ENCODE measurements at places on chromosomes 16 and 17. TPM values are rescaled to one million over a fixed set of nuclear protein-coding genes. Genes with fewer than 3 reads are reported as not detected.

DNA sequence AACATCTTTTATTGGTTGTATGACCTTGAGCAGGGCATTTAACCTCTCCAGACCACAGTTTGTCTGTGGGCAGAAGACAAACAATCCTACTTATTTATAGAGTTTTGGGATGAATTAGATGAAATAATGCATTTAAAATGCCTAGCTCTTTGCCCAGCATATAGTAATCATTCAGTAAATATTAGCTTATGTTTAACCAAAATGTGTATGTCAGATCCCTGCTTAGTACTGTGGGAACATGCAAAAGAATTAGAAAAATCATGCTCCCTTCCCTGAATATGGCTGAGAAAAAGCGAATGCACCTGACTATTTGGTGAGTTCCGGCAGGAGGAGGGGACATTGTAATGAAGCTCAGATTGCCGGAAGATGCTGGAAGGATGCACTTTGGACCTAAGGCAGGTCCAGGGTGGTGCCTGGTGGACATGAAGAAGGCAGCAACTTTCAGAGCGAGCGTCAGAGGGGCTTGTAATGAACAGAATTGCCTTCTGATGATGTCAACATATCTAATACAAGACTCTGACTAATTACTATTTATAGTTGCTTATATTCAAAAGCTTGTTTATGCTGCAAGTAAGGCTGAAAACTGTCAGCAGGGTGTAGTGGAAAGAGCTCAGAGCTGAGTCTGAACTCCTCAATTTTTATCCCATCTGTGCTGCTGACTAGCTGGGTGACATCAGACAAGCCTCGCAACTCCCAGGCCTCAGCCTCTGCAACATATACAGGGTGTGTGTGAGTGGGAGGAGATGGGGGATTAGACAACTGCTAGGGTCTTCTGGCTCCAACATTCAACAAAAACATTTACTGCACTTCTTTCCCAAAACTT lies 221.2 kb downstream of the PRKCA start:
- no peak overlapping the region for H3K4me3 ChIP-seq
- no peak for DNase-seq
- H3K27me3 ChIP-seq = no peaks in the 10 kb centered on the region
- no peaks in the 10 kb centered on the region for H3K36me3 ChIP-seq

GRCh38 chr17:19768046-19768782 lies 20.1 kb upstream of the ALDH3A1 start:
- no peak overlapping the region for H3K27ac ChIP-seq
- no peaks in the 10 kb centered on the region for H3K36me3 ChIP-seq
- H3K27me3 ChIP-seq = no peaks in the 10 kb centered on the region
- H3K4me3 ChIP-seq = no peak overlapping the region

- peaks cover 4% of the 10 kb centered on the region for H3K36me3 ChIP-seq
- H3K4me3 ChIP-seq = no peak overlapping the region
- no peaks in the 10 kb centered on the region for H3K27me3 ChIP-seq
- no peak for DNase-seq
These were observed 12.5 kb upstream of the SREBF1 start for GRCh38 chr17:17849147-17849820.

The PHKB gene
- total RNA-seq = 35.1 TPM

GRCh38 chr17:72011561-72011960 lies 109.3 kb upstream of the SOX9 start:
- H3K27me3 ChIP-seq = no peaks in the 10 kb centered on the region
- no peaks in the 10 kb centered on the region for H3K4me1 ChIP-seq
- DNase-seq = no peak
- no peaks in the 10 kb centered on the region for H3K36me3 ChIP-seq
- H3K4me3 ChIP-seq = no peak overlapping the region
- H3K27ac ChIP-seq = no peak overlapping the region

DNA sequence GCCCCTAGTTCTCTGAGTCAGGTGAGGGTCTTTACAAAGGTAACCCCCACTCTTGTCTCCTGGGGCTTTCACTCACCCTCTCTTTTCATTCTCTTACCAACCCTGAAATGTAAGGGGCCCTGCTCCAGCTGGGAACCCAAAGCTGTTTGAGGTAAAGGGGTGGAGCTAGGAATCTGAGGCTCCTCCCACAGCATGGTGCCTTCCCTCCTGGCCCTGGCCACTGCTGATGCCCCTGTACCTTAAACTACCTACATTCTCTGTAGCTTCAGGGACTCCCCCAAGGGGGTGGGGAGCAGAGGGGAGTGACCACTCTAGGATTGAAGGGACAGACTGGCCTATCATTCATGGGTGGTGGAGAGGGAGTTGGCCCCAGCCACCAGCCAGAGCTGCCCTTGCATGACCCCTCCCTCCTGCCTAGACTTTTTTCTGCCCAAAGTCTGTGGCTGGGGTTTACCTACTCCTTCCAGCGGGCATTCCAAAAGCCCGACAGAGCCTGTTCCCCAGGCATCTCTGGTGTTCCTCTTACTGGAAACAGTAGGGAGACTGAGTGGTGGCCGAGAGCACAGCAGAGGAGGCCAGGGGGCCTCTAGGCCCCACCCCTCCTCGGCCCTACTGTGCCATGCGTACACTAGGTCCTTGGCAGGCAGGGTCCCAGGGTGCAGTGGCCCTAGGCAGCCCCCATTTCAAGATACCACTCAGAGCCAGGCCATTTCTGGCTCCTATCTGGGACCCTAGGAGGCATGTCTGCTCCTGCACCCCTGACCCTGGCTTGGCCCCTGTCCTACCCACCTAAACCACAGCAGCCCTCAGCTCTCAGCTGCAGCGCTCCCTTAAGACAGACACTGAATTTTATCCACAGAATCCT lies 9.5 kb downstream of the DOK4 start:
- H3K4me3 ChIP-seq = no peak overlapping the region
- peaks cover 24% of the 10 kb centered on the region for H3K36me3 ChIP-seq
- no peaks in the 10 kb centered on the region for H3K27me3 ChIP-seq
- no peak overlapping the region for H3K27ac ChIP-seq

The RPUSD1 gene
- 16.9 TPM for total RNA-seq

DNA sequence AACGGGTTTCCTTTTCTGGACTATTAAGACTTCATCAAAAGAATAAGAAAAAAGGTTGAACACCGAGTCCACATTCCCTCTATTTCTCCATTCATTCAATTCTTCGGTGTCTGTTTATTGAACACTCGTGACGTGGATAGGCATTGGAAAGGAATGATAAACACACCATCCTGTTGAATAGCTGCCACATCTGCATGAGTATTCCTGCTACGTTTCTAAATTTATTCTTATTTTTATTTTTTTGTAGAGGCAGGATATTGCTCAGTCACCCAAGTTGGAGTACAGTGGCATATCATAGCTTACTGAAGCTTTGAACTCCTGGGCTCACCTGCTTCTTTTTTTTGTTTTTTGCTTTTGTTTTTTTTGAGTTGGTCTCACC lies 80.8 kb upstream of the CIBAR2 start:
- no peaks in the 10 kb centered on the region for H3K36me3 ChIP-seq
- H3K27ac ChIP-seq = no peak overlapping the region
- no peaks in the 10 kb centered on the region for H3K27me3 ChIP-seq
- no peaks in the 10 kb centered on the region for H3K4me1 ChIP-seq
- no peak for DNase-seq
- no peak overlapping the region for H3K4me3 ChIP-seq

- H3K36me3 ChIP-seq = no peaks in the 10 kb centered on the region
- H3K27me3 ChIP-seq = peaks cover 2% of the 10 kb centered on the region
- H3K27ac ChIP-seq = no peak overlapping the region
- no peaks in the 10 kb centered on the region for H3K4me1 ChIP-seq
- DNase-seq = no peak
- H3K4me3 ChIP-seq = no peak overlapping the region
These were observed 14.3 kb upstream of the SRCIN1 start for GRCh38 chr17:38619937-38620550.
